ENCODE measurements at places on chromosomes 2 and 18. TPM values are rescaled to one million over a fixed set of nuclear protein-coding genes. Genes with fewer than 3 reads are reported as not detected.

- no peak overlapping the region for H3K27ac ChIP-seq
- no peak overlapping the region for H3K4me3 ChIP-seq
- no peaks in the 10 kb centered on the region for H3K36me3 ChIP-seq
- DNase-seq = no peak
- no peaks in the 10 kb centered on the region for H3K27me3 ChIP-seq
- H3K4me1 ChIP-seq = no peaks in the 10 kb centered on the region
These were observed 118.5 kb downstream of the CALCRL start for GRCh38 chr2:187329586-187329985.

ANTXR1 gene
- total RNA-seq = 24.5 TPM

NXPH2 gene
- total RNA-seq = 1.2 TPM

GRCh38 chr18:73733806-73734314, 413.8 kb downstream of the FBXO15 start:
- H3K27ac ChIP-seq = no peak overlapping the region
- DNase-seq = no peak
- H3K27me3 ChIP-seq = no peaks in the 10 kb centered on the region

TMEM87B gene
- total RNA-seq = 59.5 TPM

DNA sequence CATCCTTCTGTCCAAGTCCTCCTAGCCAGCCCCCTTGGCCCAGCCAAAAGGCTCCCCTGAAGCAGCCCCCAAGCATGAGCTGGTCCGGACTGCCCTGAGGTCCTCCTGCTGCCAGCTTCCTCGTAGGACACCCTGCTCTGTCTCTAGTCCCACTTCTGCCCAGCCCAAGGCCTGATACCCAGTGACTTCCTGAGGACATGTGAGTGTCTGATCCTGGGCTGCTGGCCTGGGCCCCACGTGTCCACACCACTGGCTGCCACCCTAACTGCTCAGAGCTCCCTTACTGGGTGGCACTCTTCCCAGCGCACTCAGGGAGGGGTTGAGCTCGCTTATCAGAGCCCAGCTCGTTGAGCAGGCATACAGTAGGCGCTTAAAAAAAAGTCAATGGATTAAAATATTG, 34.4 kb upstream of the PDIA6 start:
- DNase-seq = no peak
- H3K4me1 ChIP-seq = no peaks in the 10 kb centered on the region
- H3K27me3 ChIP-seq = no peaks in the 10 kb centered on the region
- H3K27ac ChIP-seq = no peak overlapping the region
- no peaks in the 10 kb centered on the region for H3K36me3 ChIP-seq

DNA sequence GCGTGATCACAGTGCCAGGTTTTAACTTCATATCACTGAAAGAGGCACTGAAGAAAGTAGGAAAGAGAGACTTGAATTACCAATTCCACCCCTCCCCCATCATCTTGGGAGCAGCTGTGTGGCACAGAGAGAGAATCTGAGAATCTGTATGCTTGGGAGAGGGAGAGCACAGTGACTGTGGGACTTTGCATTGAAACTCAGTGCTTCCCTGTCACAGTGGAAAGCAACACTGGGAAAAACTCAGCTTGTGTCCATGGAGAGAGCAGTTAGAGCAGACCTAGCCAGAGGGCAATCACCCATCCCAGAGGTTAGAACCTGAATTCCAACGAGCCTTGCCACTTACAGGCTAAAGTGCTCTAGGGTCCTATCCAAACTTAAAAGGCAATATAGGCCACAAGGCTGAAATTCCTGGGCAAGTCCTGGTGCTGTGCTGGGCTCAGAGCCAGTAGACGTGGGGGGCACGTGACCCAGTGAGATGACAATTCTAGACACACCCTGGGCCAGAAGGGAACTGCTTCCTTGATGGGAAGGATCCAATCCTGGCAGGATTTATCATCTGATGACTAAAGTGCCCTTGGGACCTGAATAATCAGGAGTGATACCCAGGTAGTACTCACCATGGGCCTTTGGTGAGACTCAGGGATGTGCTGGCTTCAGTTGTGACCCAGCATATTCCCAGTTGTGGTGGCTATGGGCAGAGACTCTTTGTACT, 15.5 kb upstream of the ABCB11 start:
- H3K27ac ChIP-seq = no peak overlapping the region
- H3K36me3 ChIP-seq = no peaks in the 10 kb centered on the region
- no peaks in the 10 kb centered on the region for H3K4me1 ChIP-seq
- H3K27me3 ChIP-seq = no peaks in the 10 kb centered on the region

FRZB gene
- 72.9 TPM for total RNA-seq

DNA sequence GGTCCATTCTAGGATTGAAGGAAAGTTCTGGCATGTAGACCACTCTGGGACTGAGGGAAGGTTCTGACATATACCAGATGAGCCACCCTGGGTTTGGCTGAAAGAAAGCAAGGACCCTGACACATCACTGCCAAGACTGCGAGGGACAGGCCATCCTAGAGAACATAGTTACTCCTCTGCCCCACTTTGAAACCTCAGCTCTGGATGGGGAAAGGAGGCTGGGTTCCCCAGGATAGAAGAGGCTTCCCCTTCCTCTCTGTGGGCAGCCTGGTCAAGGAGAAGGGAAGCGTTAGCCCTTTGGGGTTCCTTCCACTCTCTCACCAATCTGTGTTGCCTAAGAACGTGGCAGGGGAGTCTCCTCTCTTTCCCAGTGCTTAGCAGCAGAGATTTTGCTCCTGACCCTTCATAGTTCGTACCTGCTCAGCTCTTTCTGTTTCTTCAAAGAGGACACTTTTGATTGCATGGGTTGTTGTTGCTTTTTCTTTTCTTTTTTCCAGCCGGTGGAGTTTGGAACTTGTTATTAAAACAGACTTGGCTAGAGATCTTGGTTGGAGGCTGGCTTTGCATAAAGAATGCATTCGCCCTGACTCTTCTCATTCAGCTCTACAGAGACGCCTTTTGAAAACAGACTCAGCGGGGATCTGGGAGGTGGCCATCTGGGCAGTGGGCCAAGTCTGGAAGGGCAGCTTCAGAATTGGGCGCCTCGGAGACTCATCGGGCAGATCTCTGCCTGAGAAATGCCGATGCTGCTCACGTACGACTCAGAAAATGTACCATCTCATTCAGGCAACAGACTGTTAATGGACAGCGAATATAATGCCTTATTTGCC, 166.1 kb downstream of the CLIP4 start:
- H3K4me1 ChIP-seq = no peaks in the 10 kb centered on the region
- no peaks in the 10 kb centered on the region for H3K36me3 ChIP-seq
- DNase-seq = peak; percentile 51
- H3K4me3 ChIP-seq = no peak overlapping the region
- H3K27ac ChIP-seq = no peak overlapping the region
- H3K27me3 ChIP-seq = no peaks in the 10 kb centered on the region

- DNase-seq = peak; percentile 74
- H3K27me3 ChIP-seq = no peaks in the 10 kb centered on the region
- H3K36me3 ChIP-seq = no peaks in the 10 kb centered on the region
- H3K4me1 ChIP-seq = peaks cover 7% of the 10 kb centered on the region
- peak overlapping the region; percentile 43 for H3K4me3 ChIP-seq
- H3K27ac ChIP-seq = peak overlapping the region; percentile 93
These were observed 37.3 kb downstream of the PRKRA start for GRCh38 chr2:178413472-178414265.

- H3K27me3 ChIP-seq = no peaks in the 10 kb centered on the region
- peaks cover 22% of the 10 kb centered on the region for H3K4me1 ChIP-seq
- H3K36me3 ChIP-seq = no peaks in the 10 kb centered on the region
- DNase-seq = no peak
These were observed 47.9 kb downstream of the EPHA4 start for GRCh38 chr2:221524158-221524557.

MATN3 gene
- 3.5 TPM for total RNA-seq

DNA sequence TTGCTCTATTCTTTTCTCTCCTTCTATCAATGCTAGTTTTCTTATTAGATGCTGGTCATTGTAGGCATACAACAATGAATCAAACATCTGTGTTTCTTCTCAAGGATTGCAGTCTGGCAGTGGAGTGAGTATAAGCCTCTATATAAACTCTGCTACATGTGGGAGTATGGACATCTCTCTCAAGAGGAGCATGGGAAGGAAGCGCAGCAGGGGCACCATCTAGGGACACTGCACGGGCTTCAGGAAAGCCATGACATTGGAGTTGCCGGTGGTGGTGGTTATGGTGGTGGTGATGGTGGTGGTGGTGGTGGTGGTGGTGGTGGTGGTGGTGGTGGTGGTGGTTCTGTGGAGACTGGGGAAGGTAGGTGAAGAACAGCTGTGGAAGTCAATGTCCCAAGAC, 462.6 kb downstream of the RNF144A start:
- peaks cover 11% of the 10 kb centered on the region for H3K4me1 ChIP-seq
- no peak overlapping the region for H3K4me3 ChIP-seq
- no peak overlapping the region for H3K27ac ChIP-seq
- H3K36me3 ChIP-seq = no peaks in the 10 kb centered on the region

- H3K4me3 ChIP-seq = no peak overlapping the region
- no peaks in the 10 kb centered on the region for H3K36me3 ChIP-seq
- peak; percentile 74 for DNase-seq
- peaks cover 54% of the 10 kb centered on the region for H3K4me1 ChIP-seq
These were observed 49.8 kb upstream of the LGALSL start for GRCh38 chr2:64404002-64404731.

DNA sequence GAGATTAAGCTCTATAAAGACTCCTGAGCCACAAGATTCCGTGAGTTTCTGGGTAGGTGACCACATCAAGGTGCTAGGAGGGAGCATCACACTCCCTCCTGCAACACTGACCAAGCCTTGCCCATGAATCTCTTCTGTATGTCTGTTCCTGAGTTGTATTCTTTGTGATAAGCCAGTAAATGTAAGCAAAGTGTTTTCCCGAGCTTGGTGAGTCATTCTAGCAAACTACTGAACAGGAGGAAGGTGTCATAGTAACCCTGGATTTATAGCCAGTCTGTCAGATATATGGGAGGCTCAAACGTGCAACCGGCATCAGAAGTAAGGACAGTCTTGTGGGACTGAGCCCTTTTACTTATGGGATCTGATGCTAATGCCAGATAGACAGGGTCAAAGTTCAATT, 346.1 kb upstream of the KYNU start:
- H3K4me3 ChIP-seq = no peak overlapping the region
- H3K36me3 ChIP-seq = no peaks in the 10 kb centered on the region
- no peaks in the 10 kb centered on the region for H3K4me1 ChIP-seq
- no peaks in the 10 kb centered on the region for H3K27me3 ChIP-seq

DNA sequence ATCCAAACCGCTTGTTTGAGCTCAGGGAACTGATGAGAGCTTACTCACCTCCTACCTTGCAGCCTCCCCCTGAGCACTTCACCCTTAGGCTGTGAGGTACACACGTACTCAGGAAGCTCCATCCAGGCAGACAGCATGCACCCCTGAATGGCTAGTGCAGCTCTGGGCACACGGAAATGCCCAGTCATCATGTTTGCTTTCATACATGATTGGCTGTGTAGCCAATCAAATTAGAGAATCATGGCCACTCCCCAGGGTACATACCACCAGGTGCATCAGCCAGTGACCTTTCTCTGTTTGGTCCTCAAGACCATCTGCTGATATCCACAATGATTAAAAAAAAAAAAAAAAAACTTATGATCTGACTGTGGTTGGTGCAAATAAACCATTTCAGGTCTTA, 42.1 kb downstream of the RNF152 start:
- H3K27ac ChIP-seq = no peak overlapping the region
- H3K4me1 ChIP-seq = no peaks in the 10 kb centered on the region
- no peaks in the 10 kb centered on the region for H3K27me3 ChIP-seq
- DNase-seq = no peak
- no peaks in the 10 kb centered on the region for H3K36me3 ChIP-seq

DNA sequence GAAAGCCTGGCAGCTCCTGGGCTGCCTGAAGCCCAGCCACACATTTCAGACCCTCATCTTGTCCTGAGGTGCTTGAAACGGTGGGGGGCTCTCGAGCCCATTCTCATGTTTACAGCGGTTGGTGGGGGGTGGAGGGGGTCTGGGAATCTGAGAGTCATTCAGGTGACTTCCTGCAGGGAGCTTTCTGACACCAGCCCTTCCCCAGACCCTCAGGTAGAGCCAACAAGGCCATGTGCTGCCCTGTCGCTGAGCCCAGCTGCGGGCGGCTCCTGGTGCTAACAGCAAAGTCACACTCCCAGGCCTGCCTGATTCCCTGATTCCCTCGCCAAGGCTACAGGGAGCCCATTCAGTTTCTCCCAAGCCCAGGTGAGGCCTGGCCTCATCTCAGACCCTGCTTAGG, 324.9 kb upstream of the MEX3C start:
- DNase-seq = no peak
- H3K36me3 ChIP-seq = no peaks in the 10 kb centered on the region
- no peaks in the 10 kb centered on the region for H3K4me1 ChIP-seq

- no peaks in the 10 kb centered on the region for H3K27me3 ChIP-seq
- peaks cover 7% of the 10 kb centered on the region for H3K4me1 ChIP-seq
- H3K36me3 ChIP-seq = no peaks in the 10 kb centered on the region
- DNase-seq = no peak
- no peak overlapping the region for H3K4me3 ChIP-seq
- H3K27ac ChIP-seq = no peak overlapping the region
These were observed 314.9 kb upstream of the SOX11 start for GRCh38 chr2:5377323-5377722.

KYNU gene
- 13.8 TPM for total RNA-seq
